Effector memory CD8-positive, alpha-beta T cell (primary cell): ENCODE measurements at places on chromosomes 5 and 9.
A peak's percentile ranks its signal among the peaks of the same experiment; 100 is the strongest.

GRCh38 chr9:38228331-38229103 lies 159.5 kb upstream of the SHB start:
- peaks cover 30% of the 10 kb centered on the region for H3K4me1 ChIP-seq
- H3K4me3 ChIP-seq: peak overlapping the region; percentile 64
- no peak for DNase-seq
- H3K36me3 ChIP-seq: no peaks in the 10 kb centered on the region

DNA sequence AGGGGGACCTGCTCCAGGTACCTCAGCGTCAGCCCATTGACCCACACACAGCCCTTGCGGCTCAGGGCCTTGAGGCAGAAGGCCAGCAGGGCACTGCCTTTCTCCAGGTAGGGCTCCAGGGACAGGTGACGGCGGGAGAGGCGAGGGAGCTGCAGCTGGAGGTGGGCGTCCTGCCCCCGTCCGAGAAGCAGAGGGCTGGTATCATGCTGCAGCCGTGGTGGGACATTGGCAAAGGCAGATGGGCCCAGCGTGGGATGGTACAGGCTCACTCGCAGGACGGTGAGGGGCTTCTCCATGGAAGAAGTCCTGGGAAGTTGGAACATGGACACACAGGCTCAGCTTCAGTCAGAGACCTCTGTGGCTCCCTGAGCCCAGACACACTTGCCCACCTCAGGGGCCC lies 2.5 kb upstream of the DCANP1 start:
- H3K4me3 ChIP-seq: no peak overlapping the region
- H3K27ac ChIP-seq: no peak overlapping the region
- no peak for DNase-seq
- H3K4me1 ChIP-seq: no peaks in the 10 kb centered on the region

GRCh38 chr5:77356740-77357139 lies 135.4 kb downstream of the WDR41 start:
- no peak for DNase-seq
- peaks cover 50% of the 10 kb centered on the region for H3K27me3 ChIP-seq
- H3K4me3 ChIP-seq: no peak overlapping the region
- peaks cover 2% of the 10 kb centered on the region for H3K36me3 ChIP-seq
- H3K4me1 ChIP-seq: no peaks in the 10 kb centered on the region

DNA sequence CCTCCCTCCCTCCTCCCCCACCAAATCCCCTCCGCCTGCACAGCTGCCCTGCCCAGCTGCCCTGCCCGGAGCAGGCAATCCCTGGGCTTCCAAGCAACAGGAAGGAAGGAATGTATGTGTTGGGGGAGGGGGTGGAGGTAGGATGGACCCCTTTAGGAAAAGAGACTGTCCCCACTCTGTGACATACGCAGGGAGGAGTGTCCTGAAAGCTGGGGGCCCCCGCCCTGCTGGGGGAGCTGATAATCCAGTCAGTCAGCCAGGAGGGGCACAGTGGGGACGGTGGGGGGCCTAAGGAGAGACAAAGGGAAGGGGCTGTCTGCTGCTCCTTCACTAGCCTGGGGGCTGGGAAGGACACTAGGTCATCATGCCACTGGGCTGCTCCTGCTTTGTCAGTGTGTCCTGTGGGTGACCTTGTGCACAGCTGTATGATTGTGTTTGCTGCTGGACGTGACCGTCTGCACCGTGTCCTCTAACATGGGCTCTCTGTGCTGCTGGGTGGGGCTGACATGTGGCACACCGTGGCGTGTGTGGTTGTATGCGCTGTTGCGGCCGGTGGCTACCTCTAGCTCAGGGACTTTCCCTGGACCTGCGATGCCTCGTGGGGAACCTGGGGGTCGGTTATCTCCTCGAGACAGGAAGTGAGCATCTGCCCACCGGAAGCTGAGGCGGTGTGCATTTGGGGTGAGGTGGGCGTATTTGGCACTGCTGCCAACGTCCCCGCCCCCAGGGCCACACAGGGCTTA lies 3.0 kb downstream of the N4BP3 start:
- H3K27ac ChIP-seq: peak overlapping the region; percentile 92
- H3K36me3 ChIP-seq: peaks cover 51% of the 10 kb centered on the region
- peak overlapping the region; percentile 94 for H3K4me3 ChIP-seq
- peaks cover 45% of the 10 kb centered on the region for H3K4me1 ChIP-seq

- no peak overlapping the region for H3K4me3 ChIP-seq
- no peaks in the 10 kb centered on the region for H3K4me1 ChIP-seq
- H3K36me3 ChIP-seq: no peaks in the 10 kb centered on the region
- no peak overlapping the region for H3K27ac ChIP-seq
- no peak for DNase-seq
- H3K27me3 ChIP-seq: no peaks in the 10 kb centered on the region
Measured at GRCh38 chr5:12242950-12243888, 339.0 kb upstream of the CTNND2 start.

GRCh38 chr9:115733318-115734110 lies 420.1 kb upstream of the PAPPA start:
- no peaks in the 10 kb centered on the region for H3K4me1 ChIP-seq
- no peaks in the 10 kb centered on the region for H3K36me3 ChIP-seq
- H3K27me3 ChIP-seq: no peaks in the 10 kb centered on the region
- DNase-seq: no peak
- no peak overlapping the region for H3K27ac ChIP-seq
